Heart left ventricle (tissue), 16 donors: ENCODE measurements at places on chromosomes 4 and X.

GRCh38 chr4:76993787-76994641 lies 44.5 kb downstream of the SEPTIN11 start:
- DNase-seq = no peak

GRCh38 chr4:26573389-26573794 lies 10.5 kb upstream of the TBC1D19 start:
- DNase-seq = no peak

DNA sequence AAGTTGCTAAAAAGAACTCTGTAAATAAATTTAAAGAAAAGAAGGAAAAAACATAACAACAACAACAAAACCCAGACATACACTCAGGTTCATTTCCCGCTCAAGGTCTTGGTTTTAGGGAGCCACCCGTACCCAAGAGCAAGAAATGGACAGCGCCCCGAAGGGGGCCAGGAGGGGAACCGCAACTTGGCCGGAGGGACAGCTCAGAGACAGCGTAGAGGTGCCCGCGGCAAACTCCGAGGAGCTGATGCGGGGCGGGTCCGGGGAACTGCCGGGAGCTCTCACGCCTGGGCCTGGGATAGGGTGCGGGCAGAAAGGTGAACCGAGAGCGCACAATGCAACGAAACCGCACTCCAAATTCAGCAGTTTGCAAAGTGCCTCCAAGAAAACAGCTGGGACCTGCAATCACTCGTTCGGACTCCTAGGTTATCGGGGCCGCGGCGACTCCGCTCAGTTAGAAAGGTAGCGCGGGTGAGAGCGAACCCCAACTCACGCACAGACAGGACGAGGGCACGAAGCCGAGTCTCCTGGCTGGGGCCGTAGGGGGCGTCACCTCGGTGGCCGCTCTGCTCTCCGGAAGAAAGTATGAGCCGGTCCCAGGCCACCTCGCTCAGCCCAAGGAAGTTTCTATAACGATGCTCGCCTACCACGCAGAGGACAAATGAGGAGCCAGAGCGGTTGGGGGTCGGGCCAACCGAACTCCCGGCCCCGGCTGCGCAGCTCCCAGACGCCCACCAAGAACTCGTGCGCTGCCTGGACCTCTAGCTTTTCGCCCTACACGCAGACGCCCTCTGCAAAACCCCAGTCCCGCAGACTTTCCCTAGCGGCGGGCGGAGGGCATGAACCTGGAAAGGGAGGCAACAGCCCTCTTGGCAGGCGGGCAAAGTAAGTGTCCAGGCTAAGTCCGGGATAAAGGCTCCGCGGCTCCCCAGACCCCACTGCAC lies 1.4 kb downstream of the NDNF start:
- peak; percentile 49 for DNase-seq

GRCh38 chrX:113033966-113034680 lies 193.5 kb upstream of the AMOT start:
- no peak for DNase-seq

DNA sequence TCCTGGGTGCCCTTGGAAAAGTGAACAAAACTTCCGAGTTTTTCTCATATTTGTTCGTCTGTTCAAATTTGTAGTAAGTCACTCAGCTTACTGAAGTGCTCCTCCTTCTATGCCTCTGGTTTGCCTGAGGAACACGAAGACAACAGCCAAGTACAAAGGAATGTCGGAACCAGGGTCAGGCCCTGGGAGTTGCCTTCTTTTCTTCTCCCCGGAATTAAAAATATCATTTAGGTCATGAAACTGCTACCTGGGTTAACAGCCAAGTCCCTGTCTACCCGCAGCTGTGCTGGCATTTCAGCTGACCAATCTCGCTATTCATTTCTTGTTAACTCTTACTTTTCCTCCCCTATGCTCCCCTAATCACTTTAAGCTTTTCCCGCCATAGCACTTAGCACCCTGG lies 137.6 kb upstream of the TEX13D start:
- DNase-seq = no peak

- DNase-seq = no peak
Measured at GRCh38 chr4:38752372-38752940, 30.3 kb downstream of the TLR10 start.

- no peak for DNase-seq
Measured at GRCh38 chrX:139008185-139008584, 296.7 kb upstream of the FGF13 start.

DNA sequence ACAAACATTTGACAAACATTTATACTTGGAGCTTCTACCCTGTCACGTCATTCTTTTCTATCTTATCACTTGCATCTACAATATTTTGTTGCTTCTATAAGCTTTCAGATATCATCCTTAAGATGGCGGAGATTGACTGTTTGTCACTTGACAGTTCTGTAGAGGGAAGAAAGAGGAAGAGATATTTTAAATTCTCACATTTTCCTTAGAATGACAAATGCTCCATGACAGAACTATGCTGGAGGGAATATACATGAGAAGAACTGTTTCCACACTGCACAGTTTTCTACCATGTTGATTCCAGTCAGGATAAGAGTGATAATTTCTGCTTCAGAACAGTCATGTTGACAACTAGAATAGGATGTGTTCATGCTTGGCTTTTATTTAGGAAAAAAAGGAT lies 29.7 kb downstream of the FAM133A start:
- DNase-seq = no peak

DNA sequence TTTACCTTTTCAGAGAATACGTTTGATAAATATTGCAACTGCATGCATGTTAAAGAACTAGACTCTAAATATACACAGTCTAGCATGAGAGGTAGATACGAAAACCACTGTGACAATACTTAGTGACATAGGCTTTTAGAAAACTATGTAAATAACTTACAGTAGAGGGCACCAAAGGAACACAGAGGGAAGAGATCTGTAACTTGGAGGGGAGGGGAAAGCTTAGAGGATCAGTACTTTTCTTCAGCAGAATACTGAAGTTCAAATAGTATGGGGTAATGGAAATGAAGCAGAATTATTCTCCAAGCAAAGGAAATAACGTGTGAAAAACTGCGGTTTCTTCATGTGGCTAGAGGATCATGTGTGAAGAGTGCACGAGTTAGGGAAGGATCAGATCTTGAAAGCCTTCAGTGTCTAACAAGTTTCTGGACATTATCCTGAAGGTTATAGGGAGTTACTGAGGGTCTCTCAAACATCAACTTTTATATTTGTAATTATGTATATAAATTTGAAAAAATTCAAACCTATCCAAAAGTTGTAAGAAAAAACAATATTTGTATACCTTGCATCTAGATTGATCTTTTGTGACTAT lies 264.3 kb downstream of the NPFFR2 start:
- no peak for DNase-seq

DNA sequence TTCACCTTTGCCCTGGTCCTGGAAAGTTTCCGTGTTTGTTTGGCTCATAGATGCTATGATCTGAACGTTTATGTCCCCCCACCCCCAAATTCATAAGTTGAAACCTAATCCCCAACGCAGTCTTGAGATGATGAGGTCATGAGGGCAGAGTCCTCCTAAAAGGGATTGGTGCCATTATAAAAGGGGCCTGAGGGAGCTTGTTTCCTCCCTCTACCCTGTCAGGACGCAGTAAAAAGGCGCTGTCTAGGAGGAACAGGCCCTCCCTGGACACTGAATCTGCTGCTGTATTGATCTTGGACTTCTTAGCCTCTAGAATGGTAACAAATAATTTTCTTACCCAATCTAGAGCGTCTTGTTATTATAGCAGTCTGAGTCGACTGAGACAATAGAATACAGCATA lies 2190.6 kb upstream of the TENM3 start:
- no peak for DNase-seq
